ENCODE measurements at places on chromosomes 1 and 21. TPM values are rescaled to one million over a fixed set of nuclear protein-coding genes. Genes with fewer than 3 reads are reported as not detected.

DNA sequence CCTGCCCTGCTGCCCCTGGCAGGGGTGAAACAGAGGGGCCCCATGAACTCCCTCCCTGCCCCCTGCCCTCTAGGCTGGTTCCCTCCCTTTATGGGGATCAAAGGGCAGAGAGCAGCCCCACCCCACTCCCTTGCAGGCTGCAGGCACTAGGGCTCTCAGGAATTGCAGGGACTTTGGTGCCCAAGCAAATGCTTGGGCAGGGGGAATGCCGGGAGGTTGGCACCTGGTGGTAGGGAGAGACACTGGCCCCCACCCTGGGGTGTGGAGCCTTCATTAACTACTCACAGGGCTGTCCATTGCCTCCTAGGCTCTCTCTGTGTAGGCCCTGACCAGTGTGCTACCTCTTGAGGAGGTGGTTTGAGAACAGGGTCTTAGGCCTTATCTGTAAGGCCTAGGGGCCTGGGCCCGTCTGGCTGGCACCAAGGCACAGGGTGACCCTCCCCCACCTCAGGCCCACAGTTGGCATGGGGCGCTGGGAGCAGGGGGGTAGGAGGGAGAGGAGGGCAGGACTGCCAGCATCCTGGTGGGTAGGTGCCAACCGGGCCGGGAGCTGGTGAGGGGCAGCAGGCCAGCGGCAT, 4.7 kb downstream of the ZBTB7B start:
- H3K27me3 ChIP-seq: no peaks in the 10 kb centered on the region
- H3K4me1 ChIP-seq: peaks cover 77% of the 10 kb centered on the region
- H3K4me3 ChIP-seq: no peak overlapping the region
- H3K36me3 ChIP-seq: no peaks in the 10 kb centered on the region
- no peak overlapping the region for H3K27ac ChIP-seq
- DNase-seq: peak; percentile 37

- no peak overlapping the region for H3K4me3 ChIP-seq
- H3K4me1 ChIP-seq: no peaks in the 10 kb centered on the region
- no peak for DNase-seq
- H3K27me3 ChIP-seq: no peaks in the 10 kb centered on the region
Observed at GRCh38 chr1:112011202-112011601, 21.7 kb upstream of the KCND3 start.

GRCh38 chr1:66443793-66444192, 90.2 kb upstream of the SGIP1 start:
- peaks cover 48% of the 10 kb centered on the region for H3K4me1 ChIP-seq
- no peak overlapping the region for H3K4me3 ChIP-seq
- H3K27me3 ChIP-seq: no peaks in the 10 kb centered on the region
- H3K36me3 ChIP-seq: no peaks in the 10 kb centered on the region
- peak overlapping the region; percentile 18 for H3K27ac ChIP-seq
- no peak for DNase-seq

Gene C1orf87
- total RNA-seq: not detected

DNA sequence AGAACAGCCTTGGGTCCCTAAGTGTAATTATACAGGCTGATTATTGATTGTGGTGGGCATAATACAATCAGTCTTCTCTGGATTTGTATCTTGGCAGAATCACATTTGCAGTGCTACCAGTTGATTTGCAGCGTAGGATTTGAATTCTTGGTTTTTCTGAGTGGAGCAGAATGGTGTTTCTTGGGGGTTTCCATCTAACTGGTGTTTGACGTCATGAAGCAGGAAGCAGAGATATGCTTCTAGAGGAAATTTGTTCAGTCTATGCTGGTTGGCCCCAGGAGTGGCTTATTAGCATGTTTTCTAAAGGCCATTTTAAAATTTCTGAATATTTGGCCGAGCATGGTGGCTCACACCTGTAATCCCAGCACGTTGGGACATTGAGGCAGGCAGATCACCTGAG, 3.4 kb downstream of the CTTNBP2NL start:
- no peaks in the 10 kb centered on the region for H3K27me3 ChIP-seq
- no peak for DNase-seq
- H3K27ac ChIP-seq: no peak overlapping the region
- H3K4me3 ChIP-seq: no peak overlapping the region
